ENCODE measurements at places on chromosomes 7 and 10.

- DNase-seq, result no peak
Observed at GRCh38 chr7:39891894-39892293, 58.2 kb upstream of the CDK13 start.

- DNase-seq, result no peak
Observed at GRCh38 chr10:34633374-34633773, 181.7 kb downstream of the PARD3 start.

GRCh38 chr7:141483044-141483443, 68.2 kb upstream of the AGK start:
- DNase-seq, result no peak

DNA sequence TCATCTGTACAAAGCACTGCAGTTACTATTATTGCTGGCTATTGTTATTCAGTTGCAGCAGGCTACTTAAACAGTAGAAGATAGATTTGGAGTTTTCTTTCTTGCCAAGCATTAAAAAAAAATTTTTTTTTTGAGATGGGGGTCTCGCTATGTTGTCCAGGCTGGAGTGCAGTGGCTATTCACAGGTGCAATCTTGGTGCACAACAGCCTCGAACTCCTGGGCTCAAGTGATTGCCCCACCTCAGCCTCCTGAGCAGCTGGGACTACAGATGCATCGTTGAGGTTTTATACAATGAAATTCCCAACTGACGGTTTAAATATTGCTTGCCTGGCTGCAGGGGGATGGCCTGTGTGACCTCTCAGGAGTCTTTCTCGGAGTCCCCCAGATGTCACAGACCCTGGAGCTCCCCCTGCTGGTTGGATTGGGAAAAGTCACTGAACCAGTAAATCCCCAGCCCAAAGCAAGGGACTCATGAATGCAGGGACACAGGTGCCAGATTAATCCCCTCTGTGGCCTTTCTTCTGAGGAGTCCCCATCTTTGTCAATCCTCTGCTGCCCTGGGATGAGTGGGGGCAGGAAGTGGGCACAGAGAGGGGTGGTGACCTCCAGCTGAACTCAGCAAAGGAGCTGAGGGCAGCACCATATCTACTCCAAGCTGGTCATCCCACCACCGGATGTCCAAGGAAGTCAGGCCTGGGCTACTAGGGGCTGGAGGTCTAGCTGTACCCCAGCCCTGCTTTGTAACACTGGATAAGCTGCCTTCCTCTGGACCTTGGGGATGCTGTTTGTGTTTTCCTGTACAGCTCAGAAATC, 149.6 kb downstream of the C10orf105 start:
- DNase-seq, result peak; percentile 85
